Stimulated activated CD8-positive, alpha-beta memory T cell treated with anti-CD3 and anti-CD28 coated beads, Interleukin-15, amount 100 ng/mL, for 1 hour (primary cell): ENCODE measurements at places on chromosomes 16 and 17.

DNA sequence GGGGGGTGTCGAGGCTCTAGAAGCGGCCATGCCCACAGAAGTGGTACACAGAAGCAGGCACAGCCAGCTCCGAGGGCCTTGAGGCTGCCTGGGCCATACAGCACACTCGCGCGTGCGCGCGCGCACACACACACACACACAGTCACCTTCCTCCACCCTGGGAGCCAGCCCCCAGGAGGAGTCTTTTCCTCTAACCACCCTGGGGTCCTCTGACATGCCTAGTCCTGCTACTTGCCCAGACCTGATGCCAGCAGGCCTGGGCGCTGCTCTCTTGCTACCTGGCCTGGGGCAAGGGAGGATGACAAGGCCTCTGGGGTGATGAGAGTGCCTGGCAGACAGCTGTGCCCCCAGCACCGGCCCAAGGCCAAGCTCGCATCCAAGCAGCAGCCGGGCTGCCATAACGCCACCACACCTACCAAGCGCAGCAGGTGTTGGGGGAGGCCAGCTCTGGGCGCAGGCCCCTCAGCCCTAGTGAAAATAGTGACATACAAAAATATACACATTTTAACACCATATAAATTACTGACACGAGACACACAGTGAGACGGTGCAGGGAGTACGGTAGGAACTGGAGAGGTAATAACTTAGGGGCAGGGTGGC, 41.1 kb downstream of the TSC2 start:
- no peak for DNase-seq

- no peak for DNase-seq
These were observed 189.4 kb downstream of the WWOX start for GRCh38 chr16:78288888-78289287.

- no peak for DNase-seq
These were observed 124.2 kb upstream of the SMURF2 start for GRCh38 chr17:64786337-64786736.

DNA sequence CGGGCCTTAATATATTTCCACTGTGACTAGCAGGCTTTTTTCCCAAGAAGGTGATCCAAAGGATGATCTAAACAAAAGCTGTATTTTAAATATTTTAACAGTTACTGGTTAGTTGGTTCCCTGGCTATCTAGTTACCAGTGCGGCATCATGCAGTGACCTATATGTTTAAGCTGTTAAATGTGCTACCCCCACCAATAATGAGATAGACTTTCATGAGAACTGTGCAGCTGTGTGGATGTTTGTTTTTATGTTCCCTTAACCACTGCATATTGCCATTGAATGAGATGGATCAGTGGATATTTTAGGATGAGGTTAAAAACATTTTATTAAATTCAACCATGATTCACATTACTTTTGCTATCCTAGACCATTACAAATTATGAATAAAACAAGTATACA, 16.9 kb downstream of the ERN1 start:
- no peak for DNase-seq

- no peak for DNase-seq
These were observed 65.8 kb downstream of the ELAC2 start for GRCh38 chr17:12952012-12952411.

DNA sequence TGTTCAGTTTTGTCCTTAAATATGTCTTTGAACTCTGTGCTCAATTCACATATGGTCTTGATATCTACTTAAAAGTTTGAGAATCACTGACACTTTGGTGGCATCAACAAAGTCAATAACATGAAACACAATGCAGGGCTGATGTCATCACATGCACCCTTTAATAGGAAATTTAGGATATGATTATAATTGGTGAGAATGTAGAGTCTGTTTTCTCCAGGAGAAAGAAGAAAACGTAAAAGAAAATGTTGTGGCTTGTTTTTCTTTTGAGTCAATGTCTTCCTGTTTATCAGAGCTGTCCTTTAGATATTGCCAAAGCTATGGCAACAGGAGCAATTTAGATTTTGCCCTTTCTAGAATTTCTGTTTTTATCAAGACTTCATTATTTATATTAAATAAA, 396.9 kb downstream of the CDH13 start:
- no peak for DNase-seq

DNA sequence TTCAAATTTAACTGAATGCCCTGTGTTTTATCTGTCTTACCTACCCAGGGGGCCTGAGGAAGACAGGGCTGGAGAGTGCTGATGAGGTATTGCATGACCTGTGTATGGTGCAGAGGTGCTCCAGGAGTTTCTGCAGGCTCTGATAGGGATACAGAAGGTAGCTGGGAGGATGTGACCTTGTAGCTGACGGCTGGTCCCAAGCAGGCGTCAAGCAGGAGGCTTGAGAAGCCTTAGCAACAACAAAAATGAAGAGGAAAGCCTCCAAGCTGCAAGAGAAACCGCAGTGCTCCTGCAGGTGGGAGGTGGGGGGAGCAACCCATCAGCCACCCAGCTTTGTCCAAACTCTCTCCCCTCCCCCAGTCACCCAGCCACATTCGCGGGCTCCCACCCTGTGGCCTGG, 40.4 kb downstream of the LAT start:
- no peak for DNase-seq

DNA sequence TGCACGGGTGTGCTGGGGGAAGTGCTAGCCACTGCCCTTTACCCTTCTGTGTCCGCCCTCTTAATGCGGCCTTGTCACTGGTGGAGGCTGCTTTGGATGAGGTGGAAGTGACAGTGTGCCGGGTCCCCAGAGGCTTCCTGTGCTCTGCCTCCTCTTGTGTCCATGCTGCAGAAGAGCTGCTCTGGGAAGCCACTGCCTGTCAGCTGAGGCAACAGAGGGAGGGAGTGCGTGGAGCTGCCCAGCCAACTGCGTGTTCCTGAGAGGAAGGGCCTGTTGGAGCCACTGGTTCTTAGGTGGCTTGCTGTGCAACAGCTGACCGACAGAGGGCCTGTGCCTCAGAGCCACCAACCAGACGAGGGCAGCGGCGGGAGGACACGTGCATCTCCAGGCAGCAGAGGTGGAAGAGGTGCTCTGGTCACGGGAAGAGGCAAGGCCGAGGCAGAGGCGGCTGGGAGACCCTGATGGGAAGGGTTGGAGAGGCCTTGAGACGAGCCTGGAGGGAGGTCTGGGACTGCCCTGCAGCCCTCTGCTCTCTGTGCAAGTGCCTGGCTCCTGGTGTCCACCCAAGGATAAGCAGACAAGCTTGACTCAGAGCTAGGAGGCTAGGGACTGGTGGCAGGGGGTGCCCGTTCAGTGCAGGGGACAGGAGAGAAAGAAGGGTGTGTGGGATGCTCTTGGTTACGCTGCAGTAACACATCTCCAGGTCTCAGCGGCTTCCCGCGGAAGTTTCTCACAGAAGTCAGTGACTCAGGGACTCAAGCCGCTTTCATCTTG, 25.4 kb downstream of the B9D1 start:
- DNase-seq: no peak

DNA sequence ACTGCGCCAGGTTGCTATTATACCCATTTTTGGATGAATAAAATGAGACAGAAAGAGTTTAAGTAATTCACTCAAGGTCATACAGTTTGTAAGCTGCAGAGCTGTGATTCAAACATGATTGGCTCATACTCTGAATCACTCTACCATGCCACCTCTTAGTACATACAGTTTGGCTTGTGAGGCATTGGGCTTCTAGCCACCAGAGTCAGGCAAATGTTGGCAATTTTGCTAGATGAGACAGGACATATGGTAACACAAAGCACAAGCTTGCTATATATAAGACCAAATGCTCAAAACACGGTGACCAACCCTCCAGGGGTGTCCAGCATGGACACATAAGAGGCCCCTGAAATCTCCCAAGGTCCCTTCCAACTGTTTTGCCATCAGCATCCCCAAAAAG, 236.0 kb upstream of the IRX5 start:
- no peak for DNase-seq

GRCh38 chr16:78091419-78091818, 8.0 kb upstream of the WWOX start:
- DNase-seq: no peak

- no peak for DNase-seq
These were observed 10.6 kb upstream of the NUDT16L1 start for GRCh38 chr16:4682616-4683254.

- no peak for DNase-seq
These were observed 13.2 kb upstream of the SCNN1B start for GRCh38 chr16:23288726-23289512.

DNA sequence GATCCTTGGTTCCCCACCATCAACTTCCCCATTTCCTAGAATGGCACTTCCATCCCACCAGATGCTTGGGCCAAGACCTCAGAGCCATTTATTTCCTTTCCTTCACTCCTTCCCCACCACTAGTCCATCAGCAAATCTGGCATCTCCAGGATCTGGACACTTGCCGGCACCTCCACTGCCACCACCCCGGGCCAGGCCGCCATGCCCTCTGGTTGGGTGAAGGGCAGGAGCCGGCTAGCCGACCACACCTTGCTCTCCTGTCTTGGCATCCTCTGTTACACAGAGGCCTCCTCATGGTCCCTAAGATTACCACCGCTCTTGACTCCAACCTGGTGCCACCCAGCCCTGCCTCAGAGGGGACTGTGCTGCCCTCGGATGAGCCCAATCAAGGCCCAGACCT, 104.5 kb downstream of the RMI2 start:
- no peak for DNase-seq

- DNase-seq: peak; percentile 42
These were observed 135.4 kb upstream of the CHMP6 start for GRCh38 chr17:80855948-80856862.

GRCh38 chr17:41486316-41486715, 3.4 kb downstream of the KRT36 start:
- no peak for DNase-seq

DNA sequence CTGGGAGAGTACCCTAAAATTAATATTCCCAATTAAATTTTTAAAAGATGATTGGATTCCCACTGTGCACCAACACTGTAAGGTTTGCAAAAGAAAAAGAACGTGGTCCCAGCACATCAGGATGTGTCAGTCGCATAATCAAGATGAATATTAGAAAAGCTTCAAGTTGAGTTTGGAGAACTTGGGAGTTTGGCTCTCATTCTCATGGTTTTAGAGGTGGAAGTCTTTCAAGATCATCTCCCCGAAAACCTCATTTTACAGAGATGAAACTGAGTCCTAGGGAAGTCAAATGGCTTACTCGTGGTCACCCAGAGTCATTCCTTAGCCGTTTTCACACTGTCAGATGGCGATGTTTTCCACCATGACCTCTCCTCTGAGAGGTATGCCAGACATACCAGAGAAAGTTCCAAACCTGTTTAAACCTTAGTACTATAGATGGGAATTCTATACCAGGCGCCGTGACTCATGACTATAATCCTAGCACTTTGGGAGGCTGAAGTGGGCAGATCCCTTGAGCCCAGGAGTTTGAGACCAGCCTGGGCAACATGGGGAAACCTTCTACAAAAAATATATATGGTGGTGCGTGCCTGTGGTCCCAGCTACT, 1.2 kb downstream of the SEC14L1 start:
- DNase-seq: no peak

DNA sequence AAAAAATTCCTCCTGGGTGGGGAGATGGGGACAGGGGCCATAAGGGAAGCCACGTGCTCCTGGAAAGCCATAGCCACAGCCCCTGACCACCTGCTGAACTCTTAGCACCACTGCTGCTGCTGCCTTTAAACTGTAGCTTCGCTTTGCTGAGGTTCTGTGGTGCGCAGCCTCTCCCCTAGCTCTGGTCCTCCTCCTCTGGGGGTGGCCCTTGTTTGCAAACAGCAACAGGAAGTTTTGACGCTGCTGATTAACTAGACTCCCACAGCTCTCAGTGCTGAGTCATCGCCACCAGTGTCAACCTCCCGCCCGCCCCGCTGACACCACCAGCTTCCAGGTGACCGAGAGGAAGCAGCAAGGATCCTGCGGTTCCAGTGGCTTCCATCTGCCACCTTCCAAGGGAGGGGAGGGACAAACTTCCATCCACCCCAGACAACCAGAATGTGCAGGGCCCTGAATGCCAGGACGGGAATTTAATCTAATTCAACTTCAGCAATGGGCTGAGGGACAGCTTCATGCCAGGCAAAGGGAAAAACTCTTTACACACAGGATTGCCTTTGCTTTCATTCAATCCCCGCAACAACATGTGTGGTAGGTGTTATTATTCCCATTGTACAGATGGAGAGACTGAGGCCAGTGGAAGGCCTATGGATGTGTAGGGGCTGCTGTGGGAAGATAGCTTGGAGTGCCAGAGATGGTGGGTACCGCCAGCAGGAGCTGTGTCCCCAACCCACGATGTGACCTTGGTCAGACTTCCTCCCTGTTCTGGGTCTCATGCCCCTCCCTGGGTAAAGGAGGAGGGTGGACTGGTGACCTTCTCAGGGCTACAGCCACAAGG, 8.1 kb upstream of the KIFC3 start:
- peak; percentile 56 for DNase-seq

DNA sequence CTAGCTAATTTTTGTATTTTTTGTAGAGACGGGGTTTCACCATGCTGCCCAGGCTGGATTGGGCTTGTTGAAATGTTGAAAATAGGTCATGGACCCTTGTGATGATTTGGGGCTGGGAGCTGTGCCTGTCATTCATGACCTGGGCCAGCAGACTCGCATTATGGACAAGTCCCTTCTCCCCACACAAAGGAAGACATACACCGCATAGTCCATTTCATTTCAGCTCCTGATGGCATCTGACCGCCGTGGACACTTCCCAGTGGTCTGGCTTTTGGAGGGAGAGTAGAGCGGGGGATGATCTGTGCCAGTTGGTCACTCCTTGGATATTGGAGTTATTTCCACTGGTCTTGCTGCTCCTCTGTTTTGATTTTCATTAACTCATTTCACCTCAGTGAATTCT, 34.8 kb downstream of the MPRIP start:
- DNase-seq: no peak

DNA sequence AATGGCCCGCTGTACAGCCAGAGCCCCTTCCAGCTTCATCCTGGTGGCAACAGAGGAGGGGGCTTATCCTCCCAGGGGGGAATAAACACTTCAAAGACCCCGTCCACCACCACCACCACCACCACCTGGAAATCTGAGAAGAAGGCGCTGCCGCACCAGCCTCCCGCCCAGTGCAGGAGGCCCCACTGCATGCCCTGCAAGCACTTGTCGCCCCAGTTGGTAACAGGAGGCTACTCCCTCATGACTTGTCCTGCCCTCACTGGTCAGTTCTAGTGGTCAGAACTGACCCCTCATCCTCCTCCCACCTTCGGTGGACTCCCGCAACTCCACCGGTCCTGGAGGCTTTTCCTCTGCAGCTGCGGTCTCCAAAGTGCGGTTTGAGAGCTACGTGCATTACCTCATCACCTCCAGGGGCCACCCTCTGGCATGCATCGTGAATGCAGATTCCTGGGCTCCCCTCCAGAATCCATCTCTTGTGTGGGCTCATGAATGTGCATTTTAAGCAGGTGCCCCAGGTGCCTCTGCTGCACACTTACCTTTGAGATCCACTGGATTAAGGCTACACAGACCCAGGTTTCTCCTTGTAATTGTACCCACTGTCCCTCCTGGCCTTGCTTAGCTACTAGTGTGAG, 71.8 kb downstream of the SRCIN1 start:
- no peak for DNase-seq

DNA sequence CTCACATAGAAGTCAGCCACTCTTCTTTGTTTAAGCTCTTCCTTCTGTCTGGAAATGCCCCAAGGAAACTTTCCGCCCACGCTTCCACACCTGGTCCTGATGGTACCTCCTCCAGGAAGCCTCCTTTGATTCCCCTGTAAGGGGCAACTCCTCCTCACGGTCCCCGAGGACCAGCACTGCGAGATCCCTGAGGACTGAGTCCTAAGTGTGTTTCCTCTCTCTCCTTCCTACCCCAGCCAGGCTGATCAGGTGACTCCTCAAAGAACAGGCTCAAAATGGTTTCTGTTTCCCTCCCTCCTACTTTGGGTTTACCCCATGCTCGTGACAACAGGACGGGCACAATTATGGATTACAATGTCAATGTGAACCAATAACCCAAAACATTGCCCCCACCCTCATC, 63.0 kb upstream of the MED9 start:
- DNase-seq: no peak

GRCh38 chr17:61420052-61420451, 20.4 kb downstream of the TBX2 start:
- no peak for DNase-seq
